ENCODE measurements at places on chromosomes 16 and 17.

GRCh38 chr16:66494916-66495315 is 55.0 kb downstream of the TK2 start:
- DNase-seq, result no peak

- no peak for DNase-seq
Measured at GRCh38 chr16:3979070-3979469, 98.6 kb upstream of the CREBBP start.

- DNase-seq, result no peak
Measured at GRCh38 chr17:7480089-7480384, 606 bp upstream of the ZBTB4 start.

GRCh38 chr16:81012974-81013373 is 6.0 kb downstream of the CENPN start:
- no peak for DNase-seq

DNA sequence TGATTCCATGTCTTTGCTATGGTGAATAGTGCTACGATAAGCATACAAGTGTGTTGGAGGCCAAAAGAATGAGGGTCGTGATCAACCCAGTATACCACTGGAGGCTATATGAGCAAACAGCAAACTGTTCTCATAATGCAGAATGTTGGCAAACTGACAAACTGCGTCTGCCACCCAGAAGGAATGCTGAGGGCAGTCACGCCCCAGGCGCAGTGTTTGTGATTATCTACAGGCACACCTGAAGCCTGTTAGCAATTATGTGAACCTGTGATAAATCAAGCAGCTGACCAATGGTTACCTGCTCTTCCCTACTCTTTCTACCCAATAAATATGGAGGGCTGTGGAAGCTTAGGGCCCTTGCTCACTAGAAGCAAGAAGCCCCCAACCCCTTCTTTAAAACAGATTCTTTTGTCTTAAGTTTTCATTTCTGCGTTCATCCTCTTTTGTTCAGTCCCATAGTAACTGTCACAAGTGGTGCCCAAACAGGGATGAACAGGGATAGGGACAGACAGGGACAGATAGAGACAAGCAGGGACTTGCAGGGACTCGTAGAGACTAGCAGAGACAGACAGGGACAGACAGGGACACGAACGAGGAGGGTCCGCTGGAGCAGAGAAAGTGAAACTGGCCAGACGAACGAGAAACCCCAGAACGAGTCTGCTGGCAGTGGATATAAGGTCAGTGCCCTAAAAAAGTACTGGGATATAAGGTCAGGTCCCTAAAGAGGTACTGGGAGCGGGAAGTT is 25.1 kb downstream of the CD300LG start:
- DNase-seq, result no peak

- DNase-seq, result no peak
Measured at GRCh38 chr17:32341141-32341856, 674 bp downstream of the C17orf75 start.

DNA sequence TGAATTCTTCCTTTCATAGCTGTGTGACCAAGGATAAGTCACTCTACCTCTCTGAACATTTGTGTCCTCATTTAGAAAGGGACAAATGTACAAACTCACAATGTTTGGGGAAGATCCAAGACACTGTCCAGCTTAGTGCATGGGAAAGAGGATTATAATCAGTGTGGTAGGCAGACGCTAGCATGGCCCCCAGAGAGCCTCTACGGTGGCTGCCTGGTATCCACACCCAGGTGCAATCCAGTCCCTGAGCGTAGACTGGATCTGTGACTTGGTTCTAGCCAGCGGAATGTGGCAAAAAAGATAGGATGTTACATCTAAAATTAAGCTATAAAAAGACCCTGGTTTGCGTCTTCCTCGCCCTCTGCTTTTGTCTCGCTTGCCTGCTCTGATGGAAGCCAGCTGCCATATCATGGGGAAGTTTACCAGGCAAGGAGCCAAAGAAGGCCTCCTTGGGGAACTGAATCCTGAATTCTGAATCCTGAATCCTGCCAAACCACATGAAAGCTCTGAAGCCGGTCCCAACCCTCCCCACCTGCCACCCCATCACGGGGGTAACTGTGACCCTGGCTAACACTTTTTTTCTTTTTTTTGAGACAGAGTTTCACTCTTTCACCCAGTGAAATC is 51.7 kb downstream of the PLXDC1 start:
- DNase-seq, result no peak

DNA sequence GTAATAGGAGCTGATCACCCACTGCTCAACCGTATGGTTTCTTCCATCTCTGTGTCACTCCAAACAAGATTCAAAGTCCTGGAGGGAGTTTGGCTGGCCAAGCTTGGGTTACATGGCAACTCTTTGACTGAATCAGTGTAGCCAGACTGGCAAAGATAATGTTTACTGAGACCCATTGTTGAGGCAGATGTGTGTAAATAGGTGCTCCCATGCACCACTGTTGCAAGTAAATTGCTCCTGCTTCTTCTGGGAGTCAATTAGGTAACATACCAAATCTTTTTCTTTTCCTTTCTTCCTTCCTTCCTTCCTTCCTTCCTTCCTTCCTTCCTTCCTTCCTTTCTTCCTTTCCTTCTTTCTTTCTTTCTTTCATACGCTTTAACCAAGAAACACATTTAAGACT is 86.3 kb upstream of the DHX40 start:
- no peak for DNase-seq

- no peak for DNase-seq
Measured at GRCh38 chr16:11020792-11021551, 76.6 kb downstream of the CLEC16A start.

- no peak for DNase-seq
Measured at GRCh38 chr17:38659415-38659814, 15.3 kb downstream of the EPOP start.

DNA sequence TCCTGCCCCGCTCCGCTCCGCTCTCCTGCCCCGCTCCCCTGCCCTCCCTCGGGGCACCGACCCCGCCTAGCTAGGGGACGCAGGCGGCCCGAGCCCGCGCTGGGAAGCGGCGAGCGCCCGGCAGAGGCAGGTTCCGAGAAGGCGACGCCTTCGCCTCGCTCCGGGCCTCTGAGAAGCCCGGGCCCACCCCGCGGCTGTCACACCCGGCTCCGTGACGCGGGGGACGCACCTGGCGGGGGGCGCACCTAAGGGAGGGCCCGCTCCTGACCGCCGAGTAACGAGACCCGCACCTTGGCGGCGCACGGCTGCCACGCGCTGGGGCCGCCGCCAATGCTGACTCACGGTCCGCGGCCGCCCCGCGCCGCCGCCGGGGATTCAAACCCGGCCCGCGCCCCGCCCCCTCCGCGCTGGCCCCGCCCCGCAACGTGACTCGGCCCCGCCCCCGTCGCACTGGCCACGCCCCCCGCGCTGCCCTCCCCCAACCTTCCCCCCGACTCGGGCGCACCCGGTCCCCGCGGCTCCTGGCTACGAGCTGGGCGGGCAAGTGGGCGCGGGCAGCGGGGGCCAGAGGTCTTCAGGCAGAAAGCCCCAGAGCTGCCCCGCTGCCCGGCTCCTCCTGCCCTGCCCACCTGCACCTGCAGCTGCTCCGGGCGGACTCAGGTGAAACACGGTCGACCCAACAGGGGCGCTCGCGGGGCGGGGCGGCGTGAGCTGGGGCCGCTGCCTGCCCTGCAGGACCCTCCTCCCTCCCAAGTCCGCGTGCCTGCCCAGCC is 27.8 kb downstream of the GNPTG start:
- DNase-seq, result peak; percentile 59

GRCh38 chr16:74942566-74942965 is 42.4 kb downstream of the WDR59 start:
- DNase-seq, result no peak

GRCh38 chr16:85729452-85730185 is 21.3 kb downstream of the C16orf74 start:
- DNase-seq, result no peak

DNA sequence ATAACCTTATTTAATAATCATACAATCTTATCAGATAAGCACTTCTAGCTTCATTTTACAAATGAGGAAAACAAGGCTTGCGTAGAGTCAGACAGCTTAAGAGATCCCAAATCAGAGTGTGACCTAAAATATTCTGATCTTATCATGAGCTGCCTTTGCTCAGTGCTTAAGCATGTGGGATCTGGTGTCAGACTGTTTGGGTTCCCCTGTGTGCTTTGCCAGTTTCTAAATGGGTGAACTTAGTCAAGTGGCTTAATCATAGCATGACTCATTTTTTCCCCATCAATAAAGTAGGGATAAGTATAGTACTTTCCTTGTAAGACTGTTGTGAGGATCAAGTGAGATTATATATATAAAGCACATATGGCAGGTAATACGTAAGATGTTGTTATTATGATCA is 612.6 kb upstream of the C16orf82 start:
- DNase-seq, result no peak

GRCh38 chr17:15966879-15967248 is 21.9 kb downstream of the ADORA2B start:
- no peak for DNase-seq

- no peak for DNase-seq
Measured at GRCh38 chr17:70181376-70181775, 12.0 kb downstream of the KCNJ2 start.

- DNase-seq, result no peak
Measured at GRCh38 chr17:20267459-20267842, 199.9 kb downstream of the LGALS9B start.

DNA sequence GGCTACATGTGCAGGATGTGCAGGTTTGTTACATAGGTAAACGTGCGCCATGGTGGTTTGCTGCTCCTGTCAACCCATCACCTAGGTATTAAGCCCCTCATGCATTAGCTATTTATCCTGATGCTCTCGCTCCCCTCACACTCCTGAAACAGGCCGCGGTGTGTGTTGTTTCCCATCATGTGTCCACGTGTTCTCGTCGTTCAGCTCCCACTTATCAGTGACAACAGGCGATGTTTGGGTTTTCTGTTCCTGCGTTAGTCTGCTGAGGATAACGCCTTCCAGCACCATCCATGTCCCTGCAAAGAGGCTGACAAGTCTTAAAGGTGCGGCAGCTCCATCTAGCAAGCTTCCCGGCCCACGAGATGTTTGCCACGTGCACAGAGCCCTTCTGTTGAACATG is 175.1 kb downstream of the FOXL1 start:
- no peak for DNase-seq

GRCh38 chr16:84598360-84598759 is 19.5 kb downstream of the COTL1 start:
- DNase-seq, result no peak

DNA sequence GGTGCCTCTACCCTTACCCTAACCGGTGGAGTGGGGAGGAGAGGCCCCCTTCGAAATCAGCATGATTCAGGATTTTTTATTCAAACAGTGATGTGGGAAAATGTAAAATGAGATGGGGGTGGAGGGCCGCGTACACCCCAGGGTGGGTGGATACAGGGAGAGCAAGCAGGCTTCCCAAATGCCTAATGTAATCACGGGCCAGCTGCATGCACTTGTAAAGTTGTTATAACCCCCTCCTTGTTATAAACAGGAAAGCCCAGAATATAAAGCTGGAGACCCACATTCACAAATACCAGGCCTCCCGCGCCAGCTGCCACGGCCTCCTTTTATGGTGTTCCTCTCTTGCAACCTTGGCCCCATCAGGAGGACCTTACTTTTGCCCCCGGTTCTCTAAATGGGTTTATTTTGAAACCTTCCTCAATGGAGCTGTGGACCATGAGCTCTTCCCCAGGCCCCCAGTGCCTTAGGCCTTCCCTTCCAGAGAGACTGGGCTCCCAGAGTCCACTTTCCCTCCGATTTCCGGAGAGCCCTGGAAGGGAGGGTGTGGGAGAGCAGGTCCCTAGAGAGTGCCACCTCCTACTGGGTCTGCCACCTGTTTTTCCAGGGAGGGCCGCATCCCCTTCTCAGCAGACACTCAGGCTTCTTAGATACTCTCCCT is 906 bp upstream of the FOXL1 start:
- DNase-seq, result no peak

GRCh38 chr17:78993981-78994671 is 14.4 kb upstream of the LGALS3BP start:
- no peak for DNase-seq

- DNase-seq, result no peak
Measured at GRCh38 chr16:57699481-57699880, 4.9 kb downstream of the DRC7 start.

- no peak for DNase-seq
Measured at GRCh38 chr16:6382924-6383459, 949.7 kb upstream of the RBFOX1 start.

- DNase-seq, result no peak
Measured at GRCh38 chr17:69059458-69060175, 1.1 kb downstream of the ABCA9 start.

GRCh38 chr17:77213778-77214132 is 73.0 kb downstream of the SEC14L1 start:
- no peak for DNase-seq

DNA sequence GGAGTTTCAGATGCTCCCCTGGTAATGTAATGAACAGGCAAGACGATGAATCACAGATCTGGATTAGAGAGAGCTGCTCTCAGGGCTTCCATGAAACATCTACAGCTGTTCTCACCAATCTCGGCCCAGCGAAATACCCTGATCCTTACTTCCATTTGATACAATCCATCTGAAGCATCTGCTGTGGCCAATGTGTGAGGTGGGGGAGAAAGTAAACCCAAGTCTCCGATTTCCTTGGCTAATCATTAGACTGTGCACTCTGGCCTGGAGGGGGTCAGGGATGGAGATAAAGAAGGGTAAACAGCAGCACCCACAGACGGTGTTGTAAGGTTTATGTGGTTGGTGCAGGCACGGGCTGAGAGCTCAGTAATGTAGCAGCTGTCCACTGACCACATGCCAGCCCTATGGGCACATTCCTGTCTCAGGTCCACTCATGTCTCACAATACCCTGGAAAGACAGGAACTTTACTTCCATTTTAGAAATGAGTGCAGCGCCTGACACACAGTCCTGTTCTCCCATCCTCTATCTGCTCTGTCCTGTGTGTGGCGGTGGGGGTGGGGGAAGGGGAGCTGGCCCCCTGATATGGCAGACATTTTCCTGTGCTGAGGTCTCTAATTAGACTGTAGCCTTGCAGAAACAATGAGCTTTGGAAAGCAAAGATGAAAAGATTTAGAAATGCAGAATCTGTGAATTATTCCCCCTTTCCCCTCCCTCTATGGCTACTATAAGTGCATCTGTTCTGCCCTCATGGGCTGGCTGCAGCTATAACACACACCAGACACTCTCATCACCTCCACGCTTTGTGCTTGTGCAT is 48.3 kb upstream of the ERN1 start:
- DNase-seq, result no peak

DNA sequence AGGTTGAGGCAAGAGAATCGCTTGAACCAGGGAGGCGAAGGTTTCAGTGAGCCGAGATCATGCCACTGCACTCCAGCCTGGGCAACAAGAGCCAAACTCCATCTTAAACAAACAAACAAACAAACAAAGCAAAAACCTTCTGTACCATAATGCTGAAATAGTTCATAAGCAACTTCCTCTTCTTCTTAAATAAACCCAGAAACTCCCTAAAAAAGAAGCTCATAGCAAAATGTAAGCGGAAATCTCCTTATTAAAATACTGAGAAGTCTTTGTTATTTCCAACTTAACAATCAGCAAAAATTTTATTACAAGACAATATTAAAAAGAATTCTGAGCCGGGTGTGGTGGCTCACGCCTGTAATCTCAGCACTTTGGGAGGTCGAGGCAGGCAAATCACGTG is 82.8 kb downstream of the FBXL20 start:
- no peak for DNase-seq

GRCh38 chr17:12990041-12990808 is 27.6 kb downstream of the ELAC2 start:
- DNase-seq, result no peak

GRCh38 chr16:11196286-11196828 is 59.6 kb downstream of the SOCS1 start:
- no peak for DNase-seq
